ENCODE measurements at places on chromosomes 12 and 14.

GRCh38 chr14:54487771-54488170, 1.0 kb downstream of the GMFB start:
- DNase-seq: no peak

DNA sequence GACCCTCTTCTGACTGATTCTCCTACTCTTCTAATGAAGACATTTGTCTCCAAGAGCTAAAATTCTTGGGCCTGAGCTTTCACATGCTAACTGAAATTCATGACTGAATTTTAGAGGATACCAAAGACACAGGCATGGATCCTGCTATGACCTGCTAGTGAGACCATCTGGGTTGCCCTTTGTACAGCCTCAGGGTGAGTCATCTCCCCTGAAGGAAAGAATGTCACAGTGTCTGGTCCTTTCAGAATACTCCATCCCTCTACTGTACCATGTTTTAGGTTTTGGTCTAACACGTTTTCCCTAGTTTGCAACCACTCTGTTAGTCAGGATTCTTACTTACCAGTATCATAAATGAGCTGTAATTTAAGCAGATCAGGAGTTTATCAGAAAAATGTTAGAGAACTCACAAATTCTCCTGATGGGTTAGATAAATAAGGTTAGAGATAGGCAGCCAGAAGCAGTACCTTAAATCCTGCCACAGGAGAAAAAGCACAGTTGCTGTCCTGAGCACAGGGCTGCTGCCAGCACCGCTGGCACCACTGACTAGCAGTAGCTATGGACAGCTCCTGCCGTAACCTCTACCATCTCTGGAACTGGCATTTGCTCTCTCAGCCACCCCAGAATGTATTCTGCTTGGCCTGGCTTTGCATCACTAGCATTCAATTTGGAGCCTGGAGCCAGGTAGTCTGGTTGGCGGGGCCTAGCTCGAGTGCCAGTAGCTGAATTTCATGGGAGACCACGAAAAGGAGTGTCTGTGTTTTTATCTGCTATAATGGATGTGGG, 127.6 kb downstream of the ANO6 start:
- no peak for DNase-seq

DNA sequence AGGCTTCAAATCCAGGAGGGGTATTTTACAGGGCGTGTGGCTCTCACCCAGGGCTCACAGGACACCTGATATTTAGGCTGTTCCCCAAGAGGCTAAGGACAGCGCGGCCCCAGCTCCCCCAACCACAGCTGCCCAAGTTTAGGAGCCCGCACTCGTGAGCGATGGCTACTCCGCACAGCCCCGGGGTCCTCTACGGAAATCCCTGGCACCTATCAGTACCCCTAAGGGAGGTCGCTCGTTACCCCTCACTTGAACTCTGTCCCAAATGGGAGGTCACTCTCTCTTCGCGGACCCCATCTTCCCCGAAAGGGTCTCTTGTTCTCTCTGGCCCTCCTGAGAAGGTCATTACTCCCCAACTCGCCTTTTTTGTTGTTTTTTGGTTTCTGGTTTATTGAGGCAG, 708 bp upstream of the P2RX4 start:
- DNase-seq: no peak

- DNase-seq: no peak
Measured at GRCh38 chr12:16492240-16492639, 113.7 kb downstream of the LMO3 start.

DNA sequence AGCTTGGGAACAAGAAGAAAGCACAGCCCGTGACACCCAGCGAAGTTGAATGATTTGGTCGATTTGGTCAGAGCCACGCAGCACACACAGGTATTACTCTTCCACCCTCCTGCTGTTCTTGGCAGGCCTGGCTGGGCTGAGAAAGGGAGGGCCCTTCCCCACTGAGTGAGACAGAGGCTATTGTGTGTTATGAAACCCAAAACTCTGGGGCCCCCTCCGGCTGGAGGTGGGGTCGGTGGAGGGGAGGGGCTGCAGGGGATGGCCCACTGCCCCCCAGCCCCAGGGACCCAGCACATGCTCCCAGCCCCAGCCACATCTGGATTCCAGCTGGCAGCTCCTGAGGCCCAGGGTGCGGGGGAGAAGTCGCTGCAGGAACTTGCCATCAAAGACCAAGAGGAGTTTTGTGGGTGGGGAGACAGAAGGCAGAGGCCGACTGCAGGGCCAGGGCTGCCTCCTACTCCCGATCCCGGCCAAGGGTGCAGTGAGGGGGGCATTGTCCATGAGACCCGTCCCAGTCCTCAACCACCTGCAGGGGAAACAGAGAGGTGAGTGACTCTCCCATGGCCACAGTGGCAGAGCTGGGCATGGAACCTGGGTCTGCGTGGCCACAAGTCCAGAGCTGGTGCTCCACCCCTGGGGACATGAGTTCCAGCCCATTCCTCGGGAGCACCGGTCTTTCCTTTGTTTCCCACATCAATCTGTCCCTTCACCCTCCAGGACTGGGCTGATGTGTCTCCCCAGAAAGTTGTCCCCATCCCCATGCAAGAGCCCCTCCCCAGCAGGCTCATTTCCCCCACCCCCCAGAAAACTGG, 8.7 kb downstream of the TMEM119 start:
- no peak for DNase-seq

- DNase-seq: no peak
Measured at GRCh38 chr14:95322651-95323050, 2.9 kb upstream of the CLMN start.

DNA sequence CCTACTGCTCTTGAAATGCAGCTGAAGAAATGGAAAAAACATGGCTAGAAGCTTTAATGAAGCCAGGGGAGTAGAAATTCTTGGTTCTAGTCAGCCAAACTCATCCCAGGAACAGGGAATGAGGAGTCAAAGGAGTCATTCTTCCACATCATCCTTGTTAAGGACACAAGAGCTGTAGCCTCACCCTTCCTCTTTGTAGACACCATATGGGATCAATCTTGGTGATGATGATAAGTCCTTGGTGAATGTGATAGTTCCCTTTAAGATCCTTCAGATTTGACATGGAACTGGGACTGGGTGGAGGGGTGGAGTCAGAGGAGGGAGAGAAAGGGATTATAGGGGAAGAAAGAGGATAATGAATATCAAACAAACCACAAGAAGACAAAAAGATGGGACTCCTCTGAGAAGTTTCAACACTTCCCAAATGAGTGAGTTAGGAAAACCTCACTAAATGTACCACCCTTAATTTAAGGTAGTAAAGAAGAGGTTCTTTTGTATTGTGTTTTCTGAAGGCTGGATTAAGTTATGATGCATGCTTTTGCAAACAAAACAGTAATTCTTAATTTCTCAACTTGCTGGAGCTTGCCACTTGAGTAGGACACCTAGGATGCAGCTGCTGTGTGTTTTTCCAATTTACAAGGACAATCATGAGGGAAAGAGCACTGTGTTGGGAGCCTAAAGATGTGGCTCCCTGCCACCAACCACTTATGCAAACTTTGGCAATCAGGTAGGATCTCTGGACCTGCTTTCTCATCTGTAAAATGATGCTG, 104.0 kb downstream of the WIF1 start:
- no peak for DNase-seq

- DNase-seq: no peak
Measured at GRCh38 chr14:55771242-55771981, 191.4 kb downstream of the KTN1 start.

- DNase-seq: no peak
Measured at GRCh38 chr12:23525450-23526072, 423.9 kb downstream of the SOX5 start.
